ENCODE measurements at places on chromosomes 12 and 14.
A peak's percentile ranks its signal among the peaks of the same experiment; 100 is the strongest.

DNA sequence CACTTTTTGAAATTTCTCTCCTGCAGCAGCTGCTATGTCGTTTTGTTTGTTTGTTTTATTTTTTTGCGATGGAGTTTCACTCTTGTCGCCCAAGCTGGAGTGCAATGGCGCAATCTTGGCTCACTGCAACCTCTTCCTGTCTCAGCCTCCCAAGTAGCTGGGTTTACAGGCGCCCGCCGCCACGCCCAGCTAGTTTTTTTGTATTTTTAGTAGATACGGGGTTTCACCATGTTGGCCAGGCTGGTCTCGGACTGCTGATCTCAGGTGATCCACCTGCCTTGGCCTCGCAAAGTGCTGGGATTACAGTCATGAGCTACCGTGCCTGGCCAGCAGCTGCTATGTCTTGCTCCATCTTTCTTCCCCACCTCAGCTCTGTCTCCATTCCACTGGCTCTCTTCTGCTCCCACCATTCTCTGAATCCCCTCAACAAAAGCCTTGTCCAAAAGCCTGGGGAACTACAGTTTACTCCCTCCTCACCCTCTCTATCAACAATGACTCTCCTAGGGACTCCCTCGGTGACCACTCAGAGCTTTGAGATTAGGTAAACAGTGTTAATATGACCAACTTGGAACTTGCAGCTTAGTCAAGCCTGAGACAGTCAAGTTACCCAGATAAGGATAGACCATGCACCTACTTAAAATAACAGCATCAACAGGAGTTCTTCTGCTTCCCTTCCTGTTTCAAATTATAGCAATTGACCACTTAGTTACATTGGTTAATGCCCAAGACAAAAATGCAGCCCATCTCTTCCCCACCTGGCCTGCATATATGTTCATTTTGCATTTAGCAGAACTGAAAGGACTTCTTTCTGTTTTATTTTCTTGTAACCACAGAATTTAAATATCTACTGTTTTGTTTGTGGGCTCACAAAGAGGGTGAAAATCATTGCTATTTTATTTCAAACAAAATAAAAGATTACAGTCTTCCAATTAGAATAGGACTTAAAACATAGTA is 189.0 kb upstream of the AMIGO2 start:
- DNase-seq, result no peak

DNA sequence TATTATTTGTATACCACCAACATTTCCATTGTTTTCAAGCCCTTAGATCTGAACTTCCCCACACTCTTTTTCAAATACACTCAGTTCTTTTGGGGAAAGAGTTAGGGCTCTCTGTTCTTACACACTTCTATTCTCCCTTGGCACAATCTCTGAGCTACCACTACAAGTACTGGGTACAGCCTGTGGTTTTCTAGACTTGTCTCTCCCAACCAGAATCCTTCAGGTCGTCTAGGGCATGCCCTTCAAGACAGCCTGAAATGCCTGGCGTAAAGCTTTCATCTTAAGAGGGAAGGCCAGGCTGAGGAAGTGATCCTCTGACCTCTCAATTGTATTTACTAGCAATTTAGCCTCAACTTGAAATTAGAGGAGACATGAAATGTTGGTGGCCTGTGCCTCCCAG is 1442.0 kb downstream of the AACS start:
- DNase-seq, result no peak

- peak; percentile 63 for DNase-seq
Observed at GRCh38 chr12:12032851-12033797, 37.6 kb upstream of the BCL2L14 start.

GRCh38 chr14:68369281-68370056 is 423.4 kb downstream of the ZFP36L1 start:
- no peak for DNase-seq

DNA sequence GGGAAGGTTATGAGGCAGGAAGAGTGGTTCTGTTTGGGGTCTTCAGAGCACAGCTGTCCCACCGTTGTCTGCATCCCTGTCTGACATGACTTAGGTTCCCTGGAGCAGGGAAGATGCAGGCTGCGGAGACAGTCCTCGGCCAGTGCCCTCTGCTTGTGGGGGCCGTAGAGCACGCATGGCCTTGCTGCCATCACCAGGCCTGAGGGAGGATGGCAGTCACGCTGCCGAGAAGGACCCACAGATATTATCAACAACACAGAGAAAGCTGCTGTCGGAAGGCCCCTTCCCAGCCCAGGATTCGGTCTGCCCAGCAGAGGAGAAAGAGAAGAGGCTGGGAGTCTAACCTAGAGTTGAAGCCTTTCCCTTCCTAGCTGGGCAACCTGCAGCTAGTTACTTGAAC is 35.0 kb downstream of the ERH start:
- DNase-seq, result no peak

DNA sequence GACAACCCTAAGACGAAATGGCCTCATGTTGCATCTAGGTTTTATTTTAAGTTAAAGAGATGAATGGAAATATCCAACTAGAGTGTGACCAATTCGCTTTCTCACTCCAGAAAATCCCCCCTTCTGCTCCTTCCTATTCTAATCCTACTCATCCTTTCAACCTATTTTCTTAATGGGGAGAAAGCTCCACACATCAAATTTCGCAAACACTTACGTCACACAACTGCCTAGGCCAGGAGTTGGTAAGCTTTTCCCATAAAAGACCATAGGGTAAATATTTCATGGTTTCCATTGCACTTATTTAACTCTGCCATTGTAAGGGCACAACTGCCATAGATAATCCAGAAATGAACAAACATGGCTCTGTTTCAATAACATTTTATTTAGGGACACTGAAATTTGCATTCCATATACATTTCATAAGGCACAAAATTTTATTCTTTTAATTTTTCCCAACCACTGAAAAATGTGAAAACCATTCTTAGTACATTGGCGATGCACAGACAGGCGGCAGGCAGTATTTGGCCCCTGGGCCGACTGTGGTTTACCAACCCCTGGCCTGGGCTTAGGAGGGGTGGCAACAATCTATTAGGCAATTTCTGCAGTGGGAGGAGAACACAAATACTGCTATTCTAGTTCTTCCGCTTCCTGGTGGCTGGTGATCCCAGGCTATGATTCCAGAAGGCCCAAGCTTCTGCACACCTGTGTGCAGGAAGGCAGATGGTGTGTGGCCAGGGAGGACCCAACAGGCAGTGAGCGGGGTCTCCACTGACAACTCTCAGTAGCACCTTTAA is 67.2 kb upstream of the FOXN3 start:
- DNase-seq, result no peak

DNA sequence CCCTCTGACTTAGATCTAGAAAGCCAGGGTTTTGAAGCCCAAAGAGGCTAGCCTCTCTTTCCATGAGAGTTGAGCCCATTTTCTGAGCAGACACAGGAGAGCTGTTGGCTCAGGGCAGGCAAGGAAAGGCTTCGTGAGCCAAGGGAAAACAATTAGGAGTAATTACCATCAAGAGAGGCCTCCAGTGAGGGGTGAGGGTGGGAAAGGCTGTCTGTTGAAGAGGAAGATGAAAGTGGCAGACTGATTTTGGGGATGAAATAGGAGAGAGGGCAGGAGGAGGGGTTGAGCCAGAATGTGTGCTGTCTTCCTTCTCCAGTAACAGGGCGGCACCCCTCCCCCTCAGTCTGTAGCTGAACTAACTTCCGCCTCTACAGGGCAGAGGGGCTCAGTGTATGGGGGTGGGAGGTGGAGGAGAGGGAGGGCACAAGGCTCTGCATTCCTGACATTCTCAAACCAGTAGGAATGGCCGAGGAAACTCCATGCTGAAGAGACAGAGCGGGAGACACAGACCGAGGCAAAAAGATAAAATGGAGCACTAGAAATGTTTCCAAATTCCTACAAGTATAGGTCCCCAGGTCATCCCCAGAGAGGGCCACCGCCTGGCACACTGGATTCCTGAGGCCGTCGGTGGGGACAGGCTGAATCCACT is 33.1 kb upstream of the COL2A1 start:
- DNase-seq, result no peak

DNA sequence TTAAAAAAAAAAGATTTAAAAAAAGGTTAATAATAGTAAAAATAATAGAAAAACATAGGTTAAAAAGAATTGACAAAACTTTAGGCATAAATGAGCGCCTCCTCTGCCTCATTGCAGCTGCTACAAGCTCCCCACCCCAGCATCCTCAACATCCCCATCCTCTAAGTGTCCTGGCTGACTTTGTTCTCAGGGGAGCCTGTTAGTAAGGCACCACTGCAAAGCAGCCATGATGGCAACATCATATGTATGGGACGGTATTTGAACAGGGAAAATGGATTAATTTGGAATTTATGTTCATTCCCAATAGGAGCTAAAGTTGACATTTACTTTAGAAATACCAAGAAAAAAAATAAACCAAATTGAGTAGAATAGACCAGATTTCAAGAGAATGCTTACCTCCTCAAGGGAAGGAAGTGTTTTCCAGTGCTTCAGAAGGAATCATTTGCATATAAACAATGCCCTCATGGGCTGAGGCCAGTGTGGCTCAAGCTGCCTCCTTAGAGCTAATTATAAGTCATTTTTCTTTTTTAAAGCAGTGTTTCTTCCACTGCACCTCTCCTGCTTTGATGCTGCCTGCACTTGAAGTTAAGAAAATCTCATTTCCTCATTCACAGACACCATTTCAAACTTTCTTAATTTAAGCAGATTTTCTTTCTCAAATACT is 59.6 kb downstream of the DACT1 start:
- no peak for DNase-seq

- DNase-seq, result no peak
Observed at GRCh38 chr12:34291426-34291901, 269.2 kb downstream of the ALG10 start.

- DNase-seq, result no peak
Observed at GRCh38 chr12:110606253-110606611, 7.7 kb upstream of the TCTN1 start.

DNA sequence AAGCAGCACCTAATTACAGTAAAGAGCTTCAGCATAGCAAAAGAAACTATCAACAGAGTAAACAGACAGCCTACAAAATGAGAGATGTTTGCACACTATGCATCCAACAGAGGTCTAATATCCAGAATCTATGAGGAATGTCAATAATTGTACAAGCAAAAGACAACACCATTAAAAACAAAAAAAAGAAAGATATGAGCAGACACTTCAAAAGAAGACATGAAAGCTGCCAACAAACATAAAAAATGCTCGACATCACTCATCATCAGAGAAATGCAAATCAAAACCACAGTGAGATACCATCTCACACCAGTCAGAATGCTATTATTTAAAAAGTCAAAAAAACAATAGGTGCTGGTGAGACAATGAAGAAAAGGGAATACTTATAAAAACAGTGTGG is 273.1 kb downstream of the TMTC2 start:
- DNase-seq, result no peak

GRCh38 chr12:64600164-64600561 is 10.1 kb upstream of the RASSF3 start:
- DNase-seq, result no peak

- DNase-seq, result peak; percentile 4
Observed at GRCh38 chr12:62934239-62934798, 631 bp downstream of the PPM1H start.

DNA sequence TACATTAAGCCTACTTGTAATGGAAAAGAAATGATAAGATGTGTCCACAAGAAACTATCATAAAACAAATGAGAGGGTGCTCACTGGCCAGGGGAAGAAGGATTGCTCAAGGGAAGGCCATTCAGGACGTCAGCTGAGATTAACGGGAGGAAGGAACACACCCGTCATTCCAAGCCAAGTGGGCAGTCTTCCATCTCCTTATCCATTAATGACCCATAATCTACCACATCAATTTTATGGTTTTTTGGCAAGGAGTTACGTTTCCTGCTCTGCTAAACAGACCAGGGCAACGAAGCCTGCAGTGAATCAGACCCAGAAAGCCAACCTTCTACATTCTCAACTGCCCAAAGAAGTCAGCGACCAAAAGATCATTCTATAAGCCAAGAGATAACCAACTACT is 25.1 kb downstream of the PRKAB1 start:
- no peak for DNase-seq

GRCh38 chr14:88247228-88247627 is 75.8 kb downstream of the KCNK10 start:
- no peak for DNase-seq

DNA sequence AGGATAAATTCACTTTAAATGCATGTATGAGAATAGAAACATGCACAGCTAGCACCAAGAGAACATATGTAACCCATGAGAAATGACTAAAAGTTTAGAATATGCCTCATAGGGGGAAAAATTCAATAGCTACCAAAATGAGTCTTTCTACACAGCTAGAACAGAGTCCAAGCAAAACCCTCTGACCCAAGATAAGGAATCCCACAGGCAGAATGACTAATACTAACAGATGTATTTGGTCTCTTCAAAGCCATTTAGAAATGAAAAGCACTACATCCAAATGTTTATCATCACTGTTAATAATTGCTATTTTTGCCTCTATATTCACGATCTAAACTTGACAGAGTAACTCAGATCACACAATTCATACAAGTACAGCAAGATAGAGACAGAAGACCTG is 44.0 kb downstream of the KICS2 start:
- DNase-seq, result no peak

GRCh38 chr12:92871116-92871515 is 58.0 kb downstream of the EEA1 start:
- no peak for DNase-seq

- no peak for DNase-seq
Observed at GRCh38 chr14:47186486-47186885, 488.9 kb downstream of the MDGA2 start.

DNA sequence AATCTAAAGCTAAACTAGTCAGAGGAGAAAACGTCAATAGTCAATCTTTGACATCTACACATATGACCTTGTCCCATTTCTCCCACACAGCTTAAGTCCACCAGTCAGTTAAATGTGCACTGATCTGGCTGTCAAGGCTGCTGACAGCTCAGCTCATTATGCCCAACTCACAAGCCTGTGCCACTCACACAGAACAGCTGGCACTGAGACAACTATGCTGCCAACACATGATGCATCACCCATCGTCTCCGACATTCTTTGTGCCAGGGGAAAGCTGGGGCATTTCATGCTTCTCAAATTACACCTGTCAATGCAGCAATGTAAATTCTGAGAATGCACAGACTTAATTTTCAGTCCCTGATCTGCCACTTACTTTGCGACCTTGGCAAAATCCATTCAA is 25.3 kb downstream of the GNS start:
- no peak for DNase-seq

- no peak for DNase-seq
Observed at GRCh38 chr12:67520606-67521005, 127.9 kb upstream of the DYRK2 start.

GRCh38 chr12:49899921-49900320 is 3.8 kb downstream of the FAIM2 start:
- no peak for DNase-seq

Measured in stimulated activated CD8-positive, alpha-beta memory T cell treated with anti-CD3 and anti-CD28 coated beads, Interleukin-2, amount 100 ng/mL, for 48 hours (primary cell).